NCI-H187 (cell line): ENCODE measurements at places on chromosomes 6 and 20.

GRCh38 chr6:44787254-44787834 is 399.8 kb downstream of the CDC5L start:
- DNase-seq = no peak

GRCh38 chr20:4244700-4245485 is 229.5 kb upstream of the RNF24 start:
- DNase-seq = no peak

- no peak for DNase-seq
These were observed 93.8 kb upstream of the CD93 start for GRCh38 chr20:23179766-23180403.

- no peak for DNase-seq
These were observed 402.8 kb upstream of the JAG1 start for GRCh38 chr20:11076434-11077105.

- DNase-seq = no peak
These were observed 66.9 kb downstream of the PYGB start for GRCh38 chr20:25314497-25315417.

DNA sequence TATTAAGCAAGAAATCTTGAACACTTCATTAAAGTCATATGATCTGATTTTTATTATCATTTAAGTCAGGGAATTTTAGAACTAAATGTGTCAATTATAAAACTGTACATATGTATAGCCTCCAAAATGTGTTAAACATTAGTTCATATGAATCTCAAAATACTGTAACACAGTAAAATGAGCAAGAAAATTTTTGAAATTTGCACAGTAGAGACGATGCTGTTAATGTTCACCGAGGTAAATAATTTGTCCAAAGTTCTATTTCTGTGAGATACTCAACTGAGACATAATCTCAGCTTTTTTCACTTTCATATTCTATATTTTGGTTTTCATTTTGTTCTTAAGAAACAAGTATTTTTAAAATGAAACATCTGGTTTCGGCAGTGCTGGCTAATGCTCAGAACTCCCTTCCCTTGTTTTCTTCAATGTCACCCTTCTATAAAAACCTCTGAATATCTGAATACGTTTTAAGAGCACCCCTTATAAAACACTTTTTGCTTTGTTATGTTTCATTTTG is 353.1 kb downstream of the LAMA2 start:
- DNase-seq = no peak

GRCh38 chr20:25303292-25304024 is 55.6 kb downstream of the PYGB start:
- no peak for DNase-seq

- no peak for DNase-seq
These were observed 2.8 kb upstream of the LBP start for GRCh38 chr20:38343311-38344106.

DNA sequence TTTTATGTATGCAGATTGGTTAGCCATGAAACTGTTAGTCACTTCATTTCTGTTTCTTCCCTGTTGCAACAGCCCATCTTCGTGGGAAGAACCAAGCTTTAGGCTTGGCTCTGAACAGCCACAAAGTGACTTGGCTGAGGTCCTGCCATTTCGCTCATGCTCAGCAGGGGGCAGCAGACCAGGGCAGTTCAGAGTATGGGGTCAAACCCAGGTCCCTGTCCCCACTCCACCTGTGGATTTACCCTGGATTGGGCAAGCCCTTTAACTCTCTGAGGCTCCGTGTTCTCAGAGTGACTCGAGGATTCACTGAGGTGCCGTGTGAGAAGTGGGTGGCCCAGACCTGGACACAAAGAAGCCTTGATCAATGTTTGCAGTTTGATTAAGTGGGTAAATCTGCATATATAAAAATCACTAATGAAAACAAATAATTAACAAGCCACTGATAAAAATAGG is 19.8 kb upstream of the MAP1LC3A start:
- DNase-seq = no peak

DNA sequence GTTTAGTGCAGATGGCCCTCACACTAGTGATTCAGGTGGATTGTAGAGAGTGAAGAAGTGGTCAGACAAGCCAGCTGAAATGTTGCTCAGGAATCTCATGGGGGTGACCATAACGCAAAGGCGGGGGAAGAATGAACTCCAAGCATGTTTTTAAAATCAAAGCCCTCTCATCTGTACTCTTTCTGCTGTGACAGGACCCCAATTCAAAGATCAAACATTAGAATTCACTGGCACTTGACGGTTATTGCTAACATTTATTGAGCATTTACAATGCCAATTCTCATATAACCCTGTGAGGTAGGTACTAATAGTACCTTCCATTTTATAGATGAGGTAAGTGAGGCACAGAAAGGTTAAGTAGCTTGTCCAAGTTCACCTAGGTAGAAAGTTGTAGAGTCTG is 15.7 kb downstream of the ABRACL start:
- DNase-seq = no peak

DNA sequence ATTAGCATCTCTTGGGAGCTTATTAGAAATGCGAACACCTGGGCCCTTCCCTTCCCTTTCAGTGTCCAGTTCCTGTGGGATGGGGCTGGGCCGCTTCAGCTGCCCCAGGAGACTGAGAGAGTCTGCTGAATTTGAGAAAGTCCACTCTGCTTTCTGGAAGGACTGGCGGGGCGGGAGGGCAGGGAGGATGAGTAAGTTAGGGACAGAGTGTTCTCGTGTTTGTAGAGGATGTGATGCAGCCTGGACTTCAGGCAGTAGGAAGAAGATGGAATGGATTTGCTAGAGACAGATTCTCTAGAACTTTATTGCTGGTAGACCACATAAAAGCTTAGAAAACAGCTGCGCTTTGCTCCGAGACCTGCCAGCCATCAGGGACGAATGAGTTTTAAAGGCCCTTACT is 1.1 kb upstream of the TULP4 start:
- DNase-seq = no peak

DNA sequence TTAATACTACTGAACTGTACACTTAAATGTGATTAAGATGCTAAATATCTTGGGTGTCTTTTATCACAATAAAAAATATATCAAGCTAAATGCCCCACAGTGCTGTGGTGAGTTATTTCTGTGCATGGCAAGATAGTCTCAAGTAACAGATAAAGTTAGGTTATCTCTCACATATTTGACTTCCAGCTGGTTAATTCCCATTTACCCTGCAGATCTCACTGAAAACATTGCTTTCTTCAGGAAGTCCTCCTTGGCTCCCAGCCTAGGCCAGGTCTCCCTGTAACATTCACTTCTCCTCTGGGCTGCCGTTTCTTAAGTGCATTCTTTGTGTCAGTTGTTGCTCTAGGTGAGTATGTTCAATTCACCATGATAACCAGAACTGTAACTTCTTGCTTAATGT is 59.1 kb downstream of the SLC22A1 start:
- DNase-seq = no peak

DNA sequence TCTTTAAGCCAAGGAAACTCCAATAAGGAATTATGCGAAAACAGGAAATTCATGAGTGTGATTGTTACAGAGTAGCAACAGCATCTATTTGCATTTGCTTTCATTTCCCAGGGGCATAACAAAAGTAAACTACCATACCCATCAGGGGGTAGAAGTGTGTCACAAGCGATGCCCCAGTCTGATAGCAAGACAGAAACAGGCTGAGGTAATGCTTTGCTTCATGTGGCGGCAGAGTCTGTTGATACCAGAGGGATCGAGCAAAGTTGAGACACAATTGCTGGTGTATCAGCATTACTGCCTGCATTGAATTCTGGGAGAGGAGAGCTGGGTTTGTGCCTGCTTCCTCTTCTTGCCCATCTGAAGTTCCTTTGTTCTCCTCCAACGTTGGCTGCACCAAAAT is 51.2 kb upstream of the LYRM2 start:
- DNase-seq = no peak

GRCh38 chr6:71529769-71530168 is 241.2 kb downstream of the OGFRL1 start:
- DNase-seq = no peak

DNA sequence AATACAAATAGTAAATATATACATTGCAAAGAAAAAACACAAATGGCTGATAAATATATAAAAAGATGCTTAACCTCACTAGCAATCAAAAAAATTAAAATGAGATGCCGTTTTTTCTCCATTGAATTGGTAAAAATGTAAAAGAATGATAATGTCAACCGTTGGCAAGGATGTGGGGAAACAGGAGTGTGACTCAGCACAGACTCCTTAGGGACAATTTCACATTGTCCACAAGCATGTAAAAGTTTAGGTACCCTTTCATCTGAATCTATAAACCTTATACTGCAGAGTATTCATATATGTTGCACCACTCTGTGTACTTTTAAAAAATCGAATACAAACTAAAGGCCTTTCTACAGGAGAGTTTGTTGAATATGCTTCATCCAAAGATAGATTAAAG is 143.1 kb upstream of the RREB1 start:
- DNase-seq = no peak

GRCh38 chr6:157732007-157732406 is 91.0 kb upstream of the SNX9 start:
- DNase-seq = no peak

DNA sequence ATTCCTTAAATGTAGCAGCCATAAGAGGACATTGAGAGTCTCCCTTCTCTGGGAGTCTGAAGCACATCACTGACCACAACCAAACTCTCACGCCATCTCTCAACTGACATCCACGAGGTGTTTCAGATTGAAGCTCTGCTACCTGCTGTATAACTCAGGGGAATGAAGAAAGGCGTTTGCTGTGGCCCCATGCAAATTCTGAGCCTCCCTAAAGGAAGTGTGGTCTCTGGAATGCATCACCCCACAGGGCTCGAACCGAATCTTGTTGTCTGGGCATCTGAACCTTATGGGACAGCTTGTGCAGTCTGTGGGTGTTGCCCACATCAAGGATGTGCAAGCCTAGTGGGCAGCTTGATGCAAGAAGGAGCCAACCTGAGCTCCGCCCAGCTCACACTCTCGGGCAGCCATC is 10.9 kb downstream of the PMEPA1 start:
- DNase-seq = no peak

DNA sequence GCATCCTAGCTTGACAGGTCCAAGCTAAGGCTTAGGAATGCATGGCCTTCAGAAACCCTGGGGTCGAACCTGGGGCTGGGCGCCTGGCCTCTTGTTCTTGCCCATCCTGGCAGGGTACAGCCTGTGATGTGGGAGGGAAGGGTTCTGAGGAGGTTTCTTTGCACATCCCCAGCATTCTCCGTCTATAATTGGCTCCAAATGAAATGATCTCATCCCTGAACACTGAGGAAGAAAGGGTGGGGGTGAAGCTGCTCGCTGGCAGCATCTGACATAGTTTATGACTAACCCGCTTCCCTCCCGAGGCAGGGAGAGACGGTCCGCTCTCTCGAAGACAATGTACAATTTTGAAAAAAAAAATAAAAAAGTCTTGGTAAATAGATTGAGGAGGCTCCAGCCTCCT is 67.1 kb upstream of the ZNFX1 start:
- DNase-seq = no peak

DNA sequence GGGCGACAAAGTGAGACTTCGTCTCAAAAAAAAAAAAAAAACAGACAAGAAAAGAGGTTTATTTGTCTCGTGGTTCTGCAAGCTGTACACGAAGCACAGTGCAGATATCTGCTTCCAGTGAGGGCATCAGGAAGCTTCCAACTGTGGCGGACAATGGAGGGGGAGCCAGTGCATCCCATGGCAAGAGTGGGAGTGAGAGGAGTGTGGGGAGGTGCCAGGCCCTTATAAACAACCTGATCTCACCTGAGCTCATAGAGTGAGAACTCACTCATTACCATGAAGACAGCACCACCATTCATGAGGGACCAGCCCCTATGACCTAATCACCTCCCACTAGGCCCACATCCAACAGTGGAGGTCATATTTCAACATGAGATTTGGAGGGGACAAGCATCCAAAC is 19.5 kb downstream of the RBM24 start:
- DNase-seq = no peak

- no peak for DNase-seq
These were observed 143.0 kb downstream of the SAMD5 start for GRCh38 chr6:147651249-147652063.

- no peak for DNase-seq
These were observed 1.5 kb upstream of the SNRNP48 start for GRCh38 chr6:7588506-7588905.

DNA sequence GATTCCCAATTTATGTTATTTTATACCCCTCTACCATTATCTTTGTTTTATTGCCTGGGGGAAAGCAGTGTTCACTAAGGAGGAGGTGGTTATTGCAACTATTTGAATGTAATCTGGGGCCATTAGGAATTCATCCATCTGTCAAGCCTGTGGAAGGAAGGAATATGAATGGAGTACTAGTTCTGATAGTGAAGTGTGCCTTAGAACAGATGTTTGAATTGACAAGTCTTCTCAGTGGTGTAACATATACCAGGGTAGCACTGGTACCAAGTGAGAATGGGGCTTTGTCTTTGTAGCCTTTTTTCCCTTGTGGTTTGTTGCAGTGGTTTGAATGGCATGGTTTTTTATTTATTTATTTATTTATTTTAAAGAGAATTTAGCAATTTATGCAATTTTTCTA is 27.9 kb upstream of the HDAC2 start:
- no peak for DNase-seq

GRCh38 chr6:42969431-42969830 is 8.9 kb downstream of the GNMT start:
- no peak for DNase-seq

DNA sequence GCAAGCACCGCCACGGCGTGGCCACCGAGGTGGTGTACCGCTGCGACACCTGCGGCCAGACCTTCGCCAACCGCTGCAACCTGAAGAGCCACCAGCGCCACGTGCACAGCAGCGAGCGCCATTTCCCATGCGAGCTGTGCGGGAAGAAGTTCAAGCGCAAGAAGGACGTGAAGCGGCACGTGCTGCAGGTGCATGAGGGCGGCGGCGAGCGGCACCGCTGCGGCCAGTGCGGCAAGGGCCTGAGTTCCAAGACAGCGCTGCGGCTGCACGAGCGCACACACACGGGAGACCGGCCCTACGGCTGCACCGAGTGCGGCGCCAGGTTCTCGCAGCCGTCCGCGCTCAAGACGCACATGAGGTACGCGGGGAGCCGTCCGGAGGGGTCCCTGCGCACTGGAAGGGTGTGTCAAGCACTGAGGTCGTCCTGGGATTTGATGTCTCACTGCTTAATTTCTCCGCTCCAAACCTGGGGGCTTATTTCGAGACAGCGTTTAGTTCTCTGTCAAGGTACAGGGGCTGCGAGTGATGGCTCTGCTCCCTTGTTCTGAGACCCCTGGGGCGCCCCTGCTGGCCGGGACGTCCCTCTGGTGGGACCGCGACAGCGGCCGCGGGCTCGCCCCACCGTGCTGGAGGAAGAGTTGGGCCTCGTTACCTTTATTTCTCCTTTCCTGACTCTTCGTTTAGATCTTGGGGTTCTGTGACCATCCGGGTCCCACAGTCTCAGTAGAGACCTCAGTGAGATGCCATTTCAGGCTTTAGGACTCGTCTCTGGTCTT is 3.6 kb downstream of the GZF1 start:
- DNase-seq = no peak

- DNase-seq = no peak
These were observed 10.7 kb downstream of the MACROD2 start for GRCh38 chr20:14005996-14006395.

DNA sequence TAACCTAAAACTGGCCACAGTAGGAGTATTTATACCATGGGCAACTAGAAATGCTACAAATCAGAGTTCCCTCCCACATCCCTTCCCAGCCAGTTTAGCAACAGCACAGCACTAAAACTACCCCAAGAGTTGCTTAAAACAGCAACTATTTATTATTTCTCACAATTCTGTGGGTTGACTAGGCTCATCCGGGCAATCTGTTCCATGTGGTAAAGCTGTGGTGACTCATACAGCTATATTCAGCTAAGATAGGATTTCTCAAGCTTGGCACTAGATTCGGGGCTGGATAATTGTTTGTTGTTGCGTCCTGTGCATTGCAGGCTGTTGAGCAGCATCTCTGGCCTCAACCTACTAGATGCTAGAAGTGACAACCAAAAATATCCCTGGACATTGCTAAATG is 8.6 kb upstream of the HECA start:
- no peak for DNase-seq
